ENCODE measurements at places on chromosomes 12 and 14.

DNA sequence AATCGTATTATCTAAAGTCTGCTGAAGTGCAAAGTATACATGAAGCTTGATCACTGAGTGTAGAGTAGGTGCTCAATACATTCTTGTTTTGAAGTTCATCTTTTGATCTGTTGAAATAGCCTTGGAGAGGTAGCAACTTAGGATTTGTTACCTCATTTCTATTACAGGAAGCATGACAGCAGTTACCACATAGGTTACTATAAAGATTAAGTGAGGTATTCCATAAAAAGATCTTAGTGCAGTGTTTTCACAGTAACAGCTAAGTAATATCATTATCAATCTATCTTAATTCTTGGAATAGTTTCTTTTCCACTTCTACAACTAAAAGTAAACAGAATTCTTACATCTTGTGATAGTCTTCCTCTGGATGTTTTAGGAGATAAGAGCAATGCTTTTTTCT, 50.9 kb downstream of the BTBD7 start:
- no peak for DNase-seq

GRCh38 chr12:52181746-52182145, 10.1 kb downstream of the KRT80 start:
- no peak for DNase-seq

DNA sequence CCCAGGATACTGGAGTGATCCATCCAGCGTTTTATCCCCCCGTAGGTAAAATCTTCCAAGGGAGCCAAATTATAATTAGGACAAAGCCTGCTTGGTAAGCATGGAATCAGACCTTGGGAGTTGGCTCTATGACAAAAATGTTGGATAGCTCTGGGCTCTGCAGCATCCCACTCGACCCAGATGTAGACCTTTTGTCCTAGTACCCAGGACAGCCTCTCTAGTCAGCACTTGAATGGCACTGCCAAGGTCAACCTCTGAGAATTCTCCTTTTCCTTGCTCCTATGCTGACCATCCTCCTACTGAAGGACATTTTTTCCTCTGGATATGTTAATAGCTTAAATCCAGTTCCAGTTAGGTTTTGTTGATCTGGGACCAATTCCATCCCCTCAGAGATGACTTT, 104.7 kb upstream of the SLC35F4 start:
- no peak for DNase-seq

- DNase-seq = no peak
Observed at GRCh38 chr14:103121121-103121845, 2.0 kb upstream of the TNFAIP2 start.

DNA sequence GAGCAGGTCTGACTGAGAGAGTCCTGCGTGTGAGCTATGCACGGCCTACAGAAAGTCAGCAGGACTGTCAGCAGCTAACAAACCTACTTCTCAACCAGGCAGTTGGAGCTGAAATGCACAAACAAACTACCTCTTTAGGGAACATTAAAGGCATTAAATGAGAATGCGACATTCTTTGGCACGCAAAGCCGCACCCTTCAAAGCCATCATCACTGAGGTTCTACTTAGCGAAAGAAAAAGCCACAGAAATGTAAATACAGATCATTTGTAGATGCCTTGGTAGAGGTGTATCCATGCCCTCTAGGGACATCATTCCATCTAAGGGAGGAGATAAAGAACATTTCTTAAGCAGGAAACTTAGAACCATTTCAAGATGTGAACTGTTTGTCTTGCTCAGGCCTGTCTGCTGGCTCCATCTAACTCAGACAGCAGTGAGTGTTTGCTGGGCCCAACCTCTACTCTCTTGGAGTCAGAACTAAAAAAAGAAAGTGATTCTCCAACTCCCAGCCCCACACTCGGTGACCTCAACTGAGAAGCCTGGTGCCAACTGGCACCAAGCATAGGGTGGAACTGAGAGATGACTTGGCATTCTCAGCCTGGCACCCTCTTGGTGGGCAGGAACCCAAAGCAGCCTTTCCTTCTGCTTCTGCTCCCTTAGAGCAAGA, 63.5 kb upstream of the MBIP start:
- DNase-seq = peak; percentile 17

DNA sequence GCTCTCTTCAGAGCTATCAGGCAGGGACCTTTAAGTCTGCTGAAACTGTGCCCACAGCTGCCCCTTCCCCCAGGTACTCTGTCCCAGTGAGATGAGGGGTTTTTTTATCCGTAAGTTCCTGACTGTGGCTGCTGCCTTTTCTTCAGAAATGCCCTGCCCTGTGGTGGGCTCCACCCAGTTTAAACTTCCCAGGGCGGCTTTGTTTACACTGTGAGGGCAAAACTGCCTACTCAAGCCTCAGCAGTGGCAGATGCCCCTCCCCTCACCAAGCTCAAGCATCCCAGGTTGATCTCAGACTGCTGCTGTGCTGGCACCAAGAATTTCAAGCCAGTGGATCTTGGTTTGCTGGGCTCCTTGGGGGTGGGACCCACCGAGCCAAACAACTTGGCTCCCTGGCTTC, 46.9 kb upstream of the SLC16A7 start:
- DNase-seq = no peak

DNA sequence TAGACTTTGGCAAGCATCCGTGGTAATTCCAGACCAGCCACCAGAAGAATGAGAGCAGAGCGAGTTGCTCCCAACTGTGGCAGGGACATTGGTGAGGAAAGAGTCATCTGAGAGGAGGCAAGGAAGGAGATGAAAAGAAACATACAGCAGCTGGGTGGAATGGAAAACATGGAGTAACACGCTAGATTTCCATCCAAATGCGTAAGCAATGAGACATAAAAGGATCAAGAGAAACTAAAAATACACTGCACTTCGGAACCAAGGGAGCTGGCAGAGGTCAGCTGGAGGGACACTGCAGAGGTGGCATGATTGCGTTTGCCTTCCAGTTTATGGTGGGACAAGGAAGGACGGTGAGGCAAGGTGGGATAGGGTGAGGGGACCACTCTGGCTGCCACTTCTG, 82.9 kb downstream of the DDX51 start:
- no peak for DNase-seq

DNA sequence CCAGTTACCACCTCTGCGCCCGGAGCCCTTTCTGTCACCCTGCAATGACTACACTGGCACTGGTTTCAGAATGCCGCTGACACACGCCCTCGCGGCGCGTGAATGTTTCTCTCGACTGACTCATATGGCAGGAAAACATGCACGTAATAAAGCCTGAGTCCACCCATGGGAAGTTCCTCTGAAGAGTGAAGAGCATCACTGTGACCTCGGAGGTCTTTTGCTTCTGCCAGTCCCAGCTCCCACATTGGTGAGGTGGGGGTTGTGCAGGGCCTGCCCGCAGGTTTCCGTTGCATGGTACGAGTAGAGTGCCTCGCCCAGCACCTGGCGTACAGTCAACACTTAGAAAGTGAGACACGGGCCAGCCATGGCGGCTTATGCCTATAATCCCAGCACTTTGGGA, 11.1 kb upstream of the SLC6A12 start:
- DNase-seq = no peak

GRCh38 chr12:15227004-15227679, 5.9 kb upstream of the RERG start:
- DNase-seq = no peak

- DNase-seq = no peak
Observed at GRCh38 chr12:118064608-118065007, 3.6 kb upstream of the WSB2 start.

DNA sequence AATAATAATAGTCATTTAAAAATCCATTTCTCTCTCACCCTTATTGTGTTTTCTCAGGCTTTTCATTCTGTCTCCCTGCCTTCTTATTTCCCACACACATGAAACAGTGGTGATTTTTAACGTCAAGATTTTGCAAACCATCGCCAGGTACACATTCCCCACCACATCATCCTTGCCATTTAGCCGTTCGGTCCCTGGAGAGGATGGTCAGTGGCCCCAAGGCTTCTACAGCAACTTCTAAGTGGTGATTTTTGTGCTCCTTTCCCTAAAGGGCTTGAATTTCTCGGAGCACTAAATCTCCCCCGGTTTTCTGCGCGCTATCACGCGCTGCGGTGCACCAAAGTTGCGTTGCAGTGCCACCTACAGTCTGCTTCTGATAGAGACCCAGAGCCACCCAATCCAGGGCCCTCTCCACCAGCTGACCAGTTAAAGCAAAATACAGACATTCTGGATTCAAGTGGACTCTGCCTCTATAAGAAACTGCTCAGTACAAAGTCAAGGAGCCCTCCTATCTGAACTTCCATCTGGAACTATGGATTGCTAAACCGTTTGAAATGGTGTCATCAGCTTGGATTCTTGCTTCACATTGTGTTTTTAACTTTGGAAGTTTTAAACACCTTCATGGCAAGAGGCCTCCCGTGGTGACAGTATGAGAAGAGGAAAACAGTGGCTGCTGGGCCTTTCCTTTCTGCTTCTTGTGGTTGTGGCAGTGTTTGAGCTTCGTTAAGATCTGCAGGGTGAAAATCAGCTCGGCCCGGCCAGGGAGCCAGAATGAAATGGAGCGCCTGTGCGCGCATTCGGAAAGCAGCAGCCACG, 234.0 kb downstream of the SPTSSA start:
- peak; percentile 39 for DNase-seq

GRCh38 chr12:104272938-104273337, 30.6 kb upstream of the EID3 start:
- no peak for DNase-seq

- no peak for DNase-seq
Observed at GRCh38 chr12:71533703-71534102, 94.1 kb downstream of the LGR5 start.

DNA sequence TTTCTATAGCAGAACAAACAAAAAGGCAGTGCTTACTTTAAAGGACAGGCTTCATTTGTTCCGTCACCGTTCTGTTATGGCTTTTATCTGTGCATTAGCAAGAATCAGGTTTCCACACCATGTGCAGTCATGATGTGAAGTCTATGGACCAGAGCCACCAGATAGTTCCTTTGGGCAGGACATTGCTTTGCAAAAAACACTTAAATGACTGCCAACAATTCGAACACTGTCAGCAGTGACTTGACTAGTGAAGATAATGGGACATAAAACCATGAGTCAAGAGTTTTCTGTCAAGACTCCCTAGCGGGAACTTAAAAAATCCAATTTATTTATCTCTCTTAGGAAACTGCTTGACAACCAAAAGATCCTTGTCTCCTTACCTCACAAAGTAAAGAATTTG, 80.3 kb downstream of the NKX2-1 start:
- no peak for DNase-seq

DNA sequence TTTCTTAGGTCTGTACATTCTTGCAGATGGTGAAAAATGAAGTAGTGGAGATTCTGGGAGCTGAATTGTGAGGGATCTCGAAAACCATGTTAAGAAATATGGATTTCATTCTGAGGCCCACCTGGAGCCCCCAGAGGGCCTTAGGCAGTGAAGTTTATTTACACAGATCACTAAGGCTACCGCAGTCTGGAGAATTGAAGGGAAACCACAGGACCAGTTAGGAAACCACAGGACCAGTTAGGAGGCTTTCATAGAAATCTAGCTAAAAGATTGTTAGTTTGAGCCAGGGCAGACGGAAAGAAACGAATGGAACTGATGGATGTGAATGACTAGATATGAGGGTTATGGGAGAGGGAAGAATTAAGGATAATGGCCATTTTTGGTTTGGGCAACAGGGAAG, 7.2 kb downstream of the CBLN3 start:
- no peak for DNase-seq

GRCh38 chr12:131511803-131512561, 198.9 kb upstream of the SFSWAP start:
- DNase-seq = no peak

DNA sequence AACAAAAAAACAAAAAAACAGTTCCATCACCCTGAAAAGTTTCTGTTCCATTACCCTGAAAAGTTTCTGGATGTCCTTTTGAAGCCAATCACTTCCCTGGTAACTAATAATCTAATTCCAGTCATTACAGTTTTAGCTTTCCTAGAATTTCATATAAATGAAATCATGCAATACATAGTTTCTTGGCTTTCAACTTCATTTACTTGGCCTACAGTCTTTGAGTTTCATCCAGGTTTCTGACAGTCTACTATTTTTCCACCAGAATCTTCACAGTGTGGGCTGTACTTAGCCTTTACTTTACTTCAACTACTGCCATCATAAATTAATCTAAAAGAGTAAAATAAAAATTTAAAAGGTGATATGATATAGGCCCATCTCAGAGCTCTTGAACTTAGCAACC, 55.5 kb downstream of the RPS6KA5 start:
- DNase-seq = no peak

- DNase-seq = no peak
Observed at GRCh38 chr14:75648066-75648838, 12.4 kb downstream of the ERG28 start.

GRCh38 chr14:103700753-103701490, 14.3 kb downstream of the XRCC3 start:
- no peak for DNase-seq

- no peak for DNase-seq
Observed at GRCh38 chr12:55901881-55902490, 25.7 kb downstream of the PYM1 start.

GRCh38 chr12:50111395-50111692, 692 bp upstream of the COX14 start:
- no peak for DNase-seq

DNA sequence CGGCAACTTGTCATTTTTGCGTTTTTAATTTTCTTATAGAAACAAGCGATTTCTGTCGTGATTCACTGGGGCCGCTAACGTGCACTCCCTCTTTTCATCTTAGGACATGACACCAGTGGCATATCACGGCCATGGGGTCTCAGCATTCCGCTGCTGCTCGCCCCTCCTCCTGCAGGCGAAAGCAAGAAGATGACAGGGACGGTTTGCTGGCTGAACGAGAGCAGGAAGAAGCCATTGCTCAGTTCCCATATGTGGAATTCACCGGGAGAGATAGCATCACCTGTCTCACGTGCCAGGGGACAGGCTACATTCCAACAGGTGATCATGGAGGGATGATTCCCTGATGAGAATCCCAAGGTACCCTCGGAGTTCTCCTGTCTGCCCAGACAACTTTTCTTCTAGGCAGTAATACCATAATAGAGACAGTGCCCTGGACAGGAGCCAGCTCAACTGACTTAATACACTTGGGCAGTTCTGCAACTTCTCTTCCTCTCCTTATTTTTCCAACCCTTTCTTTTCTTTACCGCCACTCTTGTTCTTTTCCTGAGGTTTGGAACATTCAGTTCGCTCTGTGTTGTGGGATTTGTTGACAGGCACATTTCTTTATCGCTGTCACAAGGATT, 821 bp downstream of the TMEM106C start:
- no peak for DNase-seq

- no peak for DNase-seq
Observed at GRCh38 chr14:68020999-68021663, 201.6 kb downstream of the RAD51B start.

DNA sequence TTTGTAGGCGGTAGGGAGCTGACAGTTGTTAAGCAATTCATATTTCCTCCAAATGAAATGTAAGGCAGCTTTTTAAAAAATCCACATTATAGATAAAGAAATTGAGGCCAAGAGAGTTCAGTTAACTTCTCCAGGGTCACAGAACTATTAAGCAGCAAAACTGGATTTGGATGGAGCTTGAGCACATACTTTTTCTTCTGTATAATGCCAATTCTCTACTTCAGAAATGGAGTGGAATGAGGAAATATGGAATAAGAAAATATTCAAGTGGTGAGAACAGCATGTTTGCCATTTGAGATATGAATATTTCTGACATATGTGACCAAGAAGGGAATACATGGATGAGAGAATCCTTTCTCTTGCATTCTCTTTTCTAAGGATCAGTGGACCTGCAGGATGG, 233.1 kb downstream of the FOXG1 start:
- DNase-seq = no peak

Measured in occipital lobe (tissue), 3 donors.